MV-4-11 (cell line): ENCODE measurements at places on chromosomes 3 and 15.

DNA sequence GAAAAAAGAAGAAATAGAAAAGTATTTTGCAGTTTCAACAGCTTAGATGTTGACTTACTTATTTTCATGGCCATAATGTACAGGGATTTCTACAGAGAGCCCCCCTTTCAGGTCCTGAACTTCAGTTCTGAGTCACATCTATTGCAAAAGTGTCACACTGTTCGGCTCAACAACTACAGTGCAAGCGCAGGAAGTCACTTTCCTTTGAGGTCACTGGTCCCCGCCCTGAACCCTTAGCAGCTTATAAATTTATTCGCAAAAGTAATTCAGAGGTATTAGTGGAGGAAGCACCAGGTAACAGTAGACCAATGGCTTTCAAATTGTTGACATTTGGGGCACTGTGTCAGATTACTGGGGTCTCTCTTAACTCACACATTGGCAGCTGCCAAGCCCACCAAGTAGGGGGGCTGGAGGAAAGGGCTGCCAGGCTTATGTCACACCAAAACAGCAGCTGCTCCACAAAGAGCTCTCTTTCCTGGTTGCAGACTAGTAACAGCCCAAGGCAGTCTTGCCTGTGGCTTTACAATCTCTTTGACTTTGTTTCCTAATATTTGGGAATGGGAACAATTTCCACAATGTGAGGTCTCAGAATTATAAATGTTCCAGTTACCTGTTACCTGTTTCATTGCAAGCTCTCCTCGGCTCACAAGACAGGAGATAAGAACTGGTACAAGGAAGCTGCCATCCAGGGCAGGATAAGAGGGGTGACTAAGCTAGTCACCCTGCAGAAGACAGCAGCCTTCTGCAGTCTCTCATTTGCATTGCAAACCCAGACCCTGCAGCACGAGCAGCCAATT lies 130.2 kb upstream of the STRIT1 start:
- peak; percentile 28 for DNase-seq

GRCh38 chr15:26201177-26201858 lies 338.2 kb upstream of the ATP10A start:
- DNase-seq, result no peak

DNA sequence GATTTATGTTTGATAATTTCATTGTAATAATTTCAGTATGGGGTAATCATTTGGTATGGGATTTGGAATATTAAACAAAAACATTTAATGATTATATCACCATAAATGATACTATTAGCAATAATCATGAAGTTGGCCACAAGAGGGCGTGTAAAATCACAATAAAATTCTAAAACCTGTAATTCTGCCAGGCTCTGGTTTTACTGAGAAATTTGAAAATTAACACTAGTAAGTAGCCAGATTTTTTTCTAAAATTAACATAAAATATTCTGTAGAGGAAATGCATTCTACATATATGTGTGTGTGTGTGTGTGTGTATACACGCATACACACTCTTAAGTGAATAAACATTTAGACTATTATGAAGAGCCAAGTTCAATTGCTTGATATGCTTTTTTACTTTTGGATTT lies 40.5 kb downstream of the FEZF2 start:
- DNase-seq, result no peak

DNA sequence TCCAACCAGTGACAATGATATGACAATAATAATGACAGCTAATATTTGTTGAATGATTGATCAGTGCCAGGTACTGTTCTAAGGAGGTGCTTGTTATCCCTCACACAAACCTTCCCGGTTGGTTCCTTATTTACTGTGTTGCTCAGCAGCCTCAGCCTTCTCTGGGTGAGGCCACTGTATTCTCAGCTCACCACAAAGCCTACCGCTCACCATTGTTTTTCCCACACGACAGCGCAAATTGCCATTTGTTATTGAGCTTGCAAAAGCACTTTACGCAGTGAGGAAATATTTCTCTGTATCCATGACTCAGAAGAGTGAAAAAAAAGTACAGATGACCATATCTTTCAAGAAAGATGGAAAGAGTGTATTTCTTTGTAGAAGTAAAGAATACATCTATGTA lies 49.5 kb upstream of the PDZRN3 start:
- no peak for DNase-seq

- DNase-seq, result no peak
Observed at GRCh38 chr3:164488893-164489292, 589.4 kb downstream of the SI start.

GRCh38 chr3:39849992-39850715 lies 40.7 kb downstream of the MYRIP start:
- DNase-seq, result peak; percentile 87

DNA sequence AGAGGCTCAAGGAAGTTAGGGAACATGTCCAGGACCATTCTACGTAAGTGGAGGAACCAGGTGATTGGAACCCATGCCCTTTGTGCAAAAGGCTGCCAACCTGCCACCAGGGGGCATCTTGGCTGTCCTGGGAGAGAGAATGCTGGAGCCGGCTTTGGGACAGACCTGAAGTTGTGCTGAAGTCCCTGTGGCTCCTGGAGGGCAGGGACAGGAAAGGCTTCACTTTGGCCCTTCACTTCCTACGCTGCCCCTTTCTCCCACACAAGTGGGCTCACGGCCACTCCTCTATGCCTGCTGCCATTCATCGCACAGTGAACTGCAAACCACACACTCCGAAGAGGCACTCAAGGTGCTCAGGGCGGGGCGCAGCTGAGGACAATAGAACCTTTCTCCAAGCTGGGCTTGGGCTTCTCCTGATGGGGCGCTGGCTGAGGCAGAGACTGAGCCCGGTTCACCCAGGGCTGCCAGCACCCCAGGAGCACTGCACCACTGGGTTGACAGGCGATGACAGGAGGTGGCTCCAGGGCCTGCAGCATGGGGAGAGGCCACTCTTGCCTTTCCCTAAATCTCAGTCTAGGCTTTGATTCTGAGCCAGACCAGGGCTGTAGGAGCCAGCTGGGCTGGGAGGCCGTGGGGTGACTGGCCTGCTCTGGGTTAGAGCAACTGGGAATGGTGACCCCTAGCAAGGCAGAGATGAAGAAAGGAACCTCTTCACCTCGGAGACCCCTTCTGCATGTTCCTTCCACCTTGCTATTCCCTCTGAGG lies 8.4 kb downstream of the SHF start:
- DNase-seq, result no peak

- DNase-seq, result no peak
Observed at GRCh38 chr3:185712337-185712736, 112.5 kb downstream of the IGF2BP2 start.

GRCh38 chr3:143362115-143362991 lies 242.8 kb downstream of the CHST2 start:
- DNase-seq, result no peak

GRCh38 chr15:90603893-90604292 lies 74.2 kb downstream of the CRTC3 start:
- peak; percentile 12 for DNase-seq

- no peak for DNase-seq
Observed at GRCh38 chr15:77988347-77989295, 88.9 kb downstream of the TBC1D2B start.

DNA sequence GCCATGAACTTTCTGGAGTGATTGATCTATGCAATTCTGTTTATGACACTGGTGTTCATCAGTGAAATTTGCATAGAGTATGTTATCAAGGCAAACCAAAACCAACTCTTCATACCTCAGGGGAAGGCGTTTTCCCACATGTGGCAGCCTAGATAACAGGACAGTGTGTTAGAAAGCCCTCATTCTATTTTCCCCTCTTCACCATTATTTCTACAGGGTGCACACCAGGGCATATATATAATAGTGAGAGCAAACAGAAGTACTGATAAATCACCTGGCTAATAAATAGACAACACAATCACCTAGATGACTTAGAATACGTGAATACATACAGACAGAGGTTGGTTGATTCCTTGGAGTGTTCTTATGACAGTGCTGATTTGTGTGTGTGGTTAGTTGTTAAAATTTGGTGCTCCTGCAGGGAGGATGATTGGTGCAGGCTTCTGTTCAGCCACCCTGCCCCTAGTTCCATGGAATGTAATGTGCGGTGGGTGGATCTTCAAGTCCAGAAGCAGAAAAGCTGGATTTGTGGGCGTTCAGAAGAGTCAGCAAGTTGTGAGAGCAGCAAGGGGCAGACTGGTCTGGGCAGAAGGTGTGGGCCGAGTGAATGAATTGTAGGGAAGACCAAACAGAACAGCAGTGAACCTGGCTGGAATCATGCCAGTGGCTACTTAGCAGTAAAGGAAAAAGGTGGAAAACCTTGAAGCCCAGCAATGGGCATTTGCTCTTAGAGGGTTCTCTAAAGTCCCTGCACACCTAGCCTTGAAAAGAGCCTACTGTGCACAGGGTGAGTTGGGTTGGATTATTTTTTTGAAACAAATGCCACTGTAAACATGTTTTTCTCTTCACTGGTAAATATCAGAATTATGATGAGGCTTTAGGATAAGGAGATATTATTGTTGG lies 11.7 kb upstream of the RARRES1 start:
- DNase-seq, result no peak

- peak; percentile 56 for DNase-seq
Observed at GRCh38 chr15:85580879-85581278, 200.5 kb downstream of the AKAP13 start.

DNA sequence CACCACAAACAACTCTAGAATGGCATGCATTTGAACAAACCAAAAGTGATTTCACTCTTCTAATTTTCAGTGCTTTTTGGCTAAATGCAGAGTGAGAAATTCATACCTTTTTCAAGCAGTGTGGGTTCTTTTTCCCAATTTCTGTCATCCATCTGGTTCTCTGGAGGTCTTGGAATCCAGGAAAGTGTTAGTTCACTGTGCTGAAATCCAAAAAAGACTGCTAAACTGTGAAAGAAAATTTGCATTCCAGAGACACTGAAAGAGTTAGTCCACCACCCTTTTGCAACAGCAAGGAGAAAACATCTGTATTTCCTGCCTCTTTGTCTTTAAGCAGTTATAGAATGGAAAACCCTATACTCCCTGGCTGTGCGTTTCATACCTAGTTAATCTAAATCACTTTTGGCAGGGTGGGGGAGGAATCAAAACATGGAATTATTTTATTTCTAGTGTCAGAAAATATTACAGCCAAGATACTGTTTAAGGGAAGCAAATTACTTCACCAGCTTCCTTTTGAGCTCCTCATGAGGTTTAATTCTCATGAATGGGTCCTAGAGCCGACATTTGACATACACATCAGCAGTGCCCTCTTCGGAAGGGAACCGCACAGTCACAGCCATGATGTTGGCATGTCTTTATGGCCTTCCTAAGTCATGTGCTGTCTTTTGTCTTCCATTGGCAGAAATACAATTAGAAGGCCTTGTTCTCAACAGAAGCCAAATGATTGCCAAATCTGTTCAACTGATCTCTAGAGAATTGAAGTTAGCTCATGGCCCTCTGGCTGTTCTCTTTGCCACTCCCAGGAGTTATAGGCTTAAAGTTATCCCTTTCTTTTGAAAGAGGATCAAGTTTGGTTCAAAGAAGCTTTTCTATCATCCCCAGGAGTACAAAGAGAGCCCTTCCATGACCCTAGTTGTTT lies 317.7 kb upstream of the TPRG1 start:
- DNase-seq, result no peak

DNA sequence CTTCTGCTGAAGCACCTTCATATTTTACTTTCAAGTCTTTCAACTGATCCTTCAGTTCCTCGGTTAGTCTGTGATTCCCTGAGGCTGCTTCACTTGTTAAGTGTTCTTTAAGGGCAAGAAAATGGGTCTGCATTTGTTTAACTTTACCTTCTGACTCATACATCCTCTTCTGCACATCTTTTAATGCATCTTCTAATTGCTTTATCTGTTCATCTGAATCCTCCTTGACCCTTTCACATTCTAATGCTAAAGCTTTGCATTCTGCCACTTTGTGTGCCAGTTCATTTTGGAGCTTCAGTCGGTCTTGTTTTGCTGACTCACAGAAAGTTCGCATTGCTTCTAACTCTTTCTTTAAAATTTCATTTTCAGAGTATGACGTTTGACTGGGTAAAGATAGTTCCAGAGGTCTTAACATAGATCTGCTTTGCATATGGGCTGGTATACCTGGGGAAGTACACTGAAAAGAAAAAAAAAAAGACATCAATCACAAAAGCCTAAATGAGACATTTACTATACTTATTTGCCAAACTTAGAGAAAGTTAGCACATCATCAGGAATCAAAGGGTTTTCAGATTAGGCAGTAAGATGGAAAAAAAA lies 94.3 kb downstream of the UACA start:
- DNase-seq, result no peak

DNA sequence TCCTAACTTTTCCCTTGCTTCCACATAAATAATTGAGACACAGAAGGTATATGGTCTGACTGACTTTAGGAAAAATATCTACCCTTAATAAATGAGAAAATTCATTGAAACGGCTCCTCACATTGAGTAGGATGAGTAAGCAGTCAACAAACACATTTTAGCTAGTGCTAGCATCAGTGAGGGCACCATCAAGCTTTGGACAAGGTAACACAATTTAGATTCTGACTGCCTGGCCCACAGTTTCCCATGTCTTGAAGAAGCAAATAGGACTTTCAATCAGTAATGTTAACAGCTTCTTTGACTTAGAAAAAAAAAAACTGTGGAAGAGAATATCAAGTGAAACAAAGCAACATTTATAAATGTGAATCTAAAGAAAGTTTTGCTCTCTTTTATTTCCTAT lies 70.1 kb upstream of the MBNL1 start:
- no peak for DNase-seq

- DNase-seq, result no peak
Observed at GRCh38 chr3:119598410-119599098, 869 bp downstream of the PLA1A start.

DNA sequence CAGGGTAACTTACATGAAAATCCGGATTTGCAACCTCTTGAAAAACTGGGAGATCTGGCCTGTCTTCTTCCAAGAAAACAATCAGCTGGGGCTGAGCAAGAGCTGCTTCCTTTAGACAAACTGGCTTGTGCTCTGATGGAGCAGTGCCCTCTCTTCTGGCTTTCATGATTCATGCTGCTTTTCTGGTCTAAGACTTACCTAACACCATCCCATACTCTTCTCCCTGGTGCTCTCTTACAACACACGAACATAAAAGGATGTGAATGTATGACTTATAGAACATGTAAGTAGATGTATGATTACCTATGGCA lies 9.9 kb downstream of the TJP1 start:
- DNase-seq, result no peak

- no peak for DNase-seq
Observed at GRCh38 chr3:129482721-129483120, 42.7 kb downstream of the IFT122 start.

- no peak for DNase-seq
Observed at GRCh38 chr3:125083776-125084175, 28.0 kb upstream of the HEG1 start.

DNA sequence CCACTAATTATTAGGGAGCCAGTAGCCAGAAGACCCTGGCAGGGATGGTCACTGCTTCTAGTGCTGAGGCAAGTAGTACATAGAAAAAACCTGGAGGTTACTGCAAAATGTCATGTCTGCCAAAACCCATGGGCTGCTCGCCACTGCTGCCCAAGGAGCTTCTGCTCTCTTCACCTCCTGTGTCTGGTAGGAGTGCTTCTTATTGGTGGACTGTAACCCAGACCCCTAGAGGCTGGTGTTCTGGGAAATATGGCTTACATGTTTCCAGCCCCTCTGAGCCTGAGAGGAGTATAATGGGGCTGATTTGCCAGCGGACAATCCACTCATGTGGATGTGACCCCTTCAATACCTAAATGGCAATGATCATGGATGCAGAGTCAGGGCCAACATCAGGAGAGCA lies 286.4 kb downstream of the EPHB1 start:
- no peak for DNase-seq
